Urinary bladder (tissue), 4 donors: ENCODE measurements at places on chromosomes 13 and 19.
A peak's percentile ranks its signal among the peaks of the same experiment; 100 is the strongest.

GRCh38 chr13:80901111-80901510 lies 560.2 kb upstream of the SPRY2 start:
- no peak for DNase-seq

GRCh38 chr13:52677823-52678222 lies 25.2 kb downstream of the SUGT1 start:
- DNase-seq: no peak

GRCh38 chr13:43331672-43332071 lies 308.3 kb downstream of the DNAJC15 start:
- DNase-seq: no peak

GRCh38 chr19:30795727-30796126 lies 423.5 kb downstream of the ZNF536 start:
- DNase-seq: no peak

GRCh38 chr13:45529758-45530157 lies 65.0 kb downstream of the COG3 start:
- DNase-seq: no peak

DNA sequence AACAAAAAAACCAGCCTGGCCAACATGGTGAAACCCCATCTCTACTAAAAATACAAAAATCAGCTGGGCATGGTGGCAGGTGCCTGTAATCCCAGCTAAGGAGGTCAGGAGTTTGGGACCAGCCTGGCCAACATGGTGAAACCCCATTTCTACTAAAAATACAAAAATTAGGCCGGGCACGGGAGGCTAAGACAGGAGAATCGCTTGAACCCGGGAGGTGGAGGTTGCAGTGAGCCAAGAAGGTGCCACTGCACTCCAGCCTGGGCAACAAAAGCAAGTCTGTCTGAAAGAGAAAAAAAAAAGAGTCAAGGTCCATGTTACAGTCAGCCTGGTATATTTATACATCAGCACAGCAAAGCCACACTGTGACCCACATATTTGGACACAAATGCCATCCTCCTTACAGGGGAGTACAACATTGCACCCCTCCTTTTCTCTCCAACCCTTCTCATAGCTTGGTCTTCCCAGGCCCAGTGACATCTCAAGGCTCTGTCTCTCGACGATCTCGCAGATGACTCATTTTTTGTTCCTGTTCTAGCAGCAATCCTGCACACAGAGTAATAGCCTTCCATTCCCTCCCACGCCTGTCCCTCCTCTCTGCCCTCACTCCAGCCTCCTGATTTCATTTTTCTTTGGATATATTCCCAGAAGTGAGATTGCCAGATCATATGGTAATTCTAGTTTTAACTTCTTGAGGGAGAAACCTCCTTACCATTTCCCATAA lies 21.0 kb upstream of the DPP9 start:
- no peak for DNase-seq

DNA sequence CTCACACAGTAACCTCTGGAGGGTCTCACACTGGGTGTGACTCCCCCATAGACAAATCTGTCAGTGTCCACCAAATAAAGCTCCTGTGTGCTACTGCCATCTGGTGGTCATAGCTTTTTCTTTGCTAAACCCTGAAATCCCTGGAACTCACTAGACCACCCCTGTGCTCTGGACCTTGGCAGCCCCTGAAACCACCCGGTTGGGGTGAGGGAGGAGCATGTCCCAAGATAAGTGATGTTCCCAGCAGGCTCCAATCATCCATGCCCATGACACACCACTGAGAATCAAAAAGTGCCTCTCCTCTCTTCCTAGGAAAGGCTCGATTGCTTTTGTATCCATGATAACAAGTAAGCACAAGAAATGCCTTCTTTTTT lies 6.5 kb upstream of the HSD17B14 start:
- DNase-seq: no peak

- DNase-seq: no peak
These were observed 66.7 kb upstream of the MIR17HG start for GRCh38 chr13:91280801-91281200.

GRCh38 chr19:13010038-13010991 lies 15.0 kb downstream of the NFIX start:
- DNase-seq: no peak

- no peak for DNase-seq
These were observed 27.5 kb upstream of the KL start for GRCh38 chr13:32988608-32989289.

DNA sequence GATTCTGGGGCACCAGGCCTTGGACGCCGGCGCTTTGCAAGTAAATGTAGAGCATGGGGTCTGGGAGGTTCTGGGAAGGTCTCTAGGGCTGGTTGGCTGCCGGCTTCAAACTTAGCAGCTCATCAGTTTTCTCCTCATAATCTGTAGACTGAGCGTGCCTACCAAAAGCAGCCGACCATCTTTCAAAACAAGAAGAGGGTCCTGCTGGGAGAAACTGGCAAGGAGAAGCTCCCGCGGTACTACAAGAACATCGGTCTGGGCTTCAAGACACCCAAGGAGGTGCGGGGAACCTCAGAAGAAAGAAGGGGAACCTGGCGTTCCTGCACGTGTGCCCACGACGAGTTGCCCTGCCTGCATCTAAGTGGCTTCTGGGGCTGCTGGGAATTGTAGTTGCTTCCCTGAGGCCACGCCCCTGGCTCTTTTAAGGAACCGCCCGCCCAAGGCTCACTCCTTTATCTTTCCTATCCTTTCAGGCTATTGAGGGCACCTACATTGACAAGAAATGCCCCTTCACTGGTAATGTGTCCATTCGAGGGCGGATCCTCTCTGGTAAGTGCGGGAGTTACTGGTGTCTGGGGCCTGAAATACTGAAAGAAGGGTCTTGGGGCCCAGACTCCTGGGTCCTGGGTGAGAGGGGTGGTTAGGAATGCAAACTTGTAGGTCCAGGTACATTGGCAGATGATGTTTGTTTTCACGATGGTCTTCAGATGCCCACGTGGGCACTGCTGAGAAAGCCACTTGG lies 984 bp downstream of the RPS11 start:
- DNase-seq: no peak

- peak; percentile 13 for DNase-seq
These were observed 73.8 kb downstream of the MAP4K1 start for GRCh38 chr19:38543807-38544568.

DNA sequence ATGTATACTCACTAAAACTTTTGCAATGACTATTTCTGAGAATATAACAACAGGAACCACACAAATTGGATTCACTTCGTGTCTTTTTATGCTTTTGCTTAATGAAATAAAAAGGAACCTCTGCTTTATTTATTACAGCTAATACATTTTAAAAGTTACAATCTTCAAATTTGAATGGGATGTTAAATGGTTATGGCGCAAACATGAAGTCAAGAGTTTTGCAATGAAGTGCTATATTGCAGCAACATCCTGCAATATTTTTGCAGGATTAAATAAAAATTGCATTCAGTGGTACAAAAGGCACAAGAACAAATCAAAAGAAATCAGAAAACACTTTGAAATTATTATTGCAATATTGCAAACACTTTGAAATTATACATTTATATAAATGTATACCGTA lies 1519.0 kb upstream of the MIR17HG start:
- no peak for DNase-seq

GRCh38 chr13:21987793-21988192 lies 316.9 kb downstream of the FGF9 start:
- no peak for DNase-seq

DNA sequence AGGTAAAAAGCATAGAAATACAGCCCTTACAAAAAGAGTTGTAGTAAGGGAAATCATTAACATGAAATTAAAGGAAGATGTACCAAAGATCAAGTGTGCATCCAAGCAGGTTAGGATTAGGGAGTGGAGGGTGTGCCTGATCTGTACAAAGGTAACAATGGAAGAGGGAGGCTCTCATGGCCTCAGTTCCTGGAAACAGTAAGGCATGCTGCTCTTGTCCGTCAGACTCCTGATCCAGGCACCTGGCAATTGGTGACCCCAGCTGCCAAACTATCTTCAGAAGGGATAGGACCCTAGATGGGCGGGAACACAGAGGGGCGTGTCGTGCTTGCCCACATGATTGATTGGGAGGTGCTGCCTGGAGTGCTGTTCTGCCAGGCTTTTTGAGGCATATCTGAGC lies 4.5 kb downstream of the TEX26 start:
- DNase-seq: no peak

GRCh38 chr13:27619728-27620376 lies 477 bp downstream of the LNX2 start:
- DNase-seq: no peak

DNA sequence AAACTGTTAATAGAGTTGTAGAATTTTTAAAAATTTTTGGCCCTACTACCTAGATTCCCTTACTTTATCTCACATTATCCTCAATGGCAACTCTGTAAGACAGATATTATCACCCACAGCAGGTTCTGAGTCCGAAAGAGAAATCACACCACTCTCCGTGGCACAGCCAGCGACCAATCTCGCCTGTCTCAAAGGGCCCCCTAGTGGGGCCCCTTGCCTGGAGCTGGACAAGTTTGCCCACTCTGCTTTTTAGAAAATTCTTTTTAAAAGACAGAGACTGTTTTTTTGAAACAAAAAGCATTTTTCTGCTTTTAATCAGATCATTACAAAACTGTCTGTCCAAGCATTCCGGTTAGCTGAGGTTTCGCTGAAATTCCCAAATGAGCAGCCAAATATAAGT lies 21.7 kb downstream of the PHF11 start:
- DNase-seq: no peak

DNA sequence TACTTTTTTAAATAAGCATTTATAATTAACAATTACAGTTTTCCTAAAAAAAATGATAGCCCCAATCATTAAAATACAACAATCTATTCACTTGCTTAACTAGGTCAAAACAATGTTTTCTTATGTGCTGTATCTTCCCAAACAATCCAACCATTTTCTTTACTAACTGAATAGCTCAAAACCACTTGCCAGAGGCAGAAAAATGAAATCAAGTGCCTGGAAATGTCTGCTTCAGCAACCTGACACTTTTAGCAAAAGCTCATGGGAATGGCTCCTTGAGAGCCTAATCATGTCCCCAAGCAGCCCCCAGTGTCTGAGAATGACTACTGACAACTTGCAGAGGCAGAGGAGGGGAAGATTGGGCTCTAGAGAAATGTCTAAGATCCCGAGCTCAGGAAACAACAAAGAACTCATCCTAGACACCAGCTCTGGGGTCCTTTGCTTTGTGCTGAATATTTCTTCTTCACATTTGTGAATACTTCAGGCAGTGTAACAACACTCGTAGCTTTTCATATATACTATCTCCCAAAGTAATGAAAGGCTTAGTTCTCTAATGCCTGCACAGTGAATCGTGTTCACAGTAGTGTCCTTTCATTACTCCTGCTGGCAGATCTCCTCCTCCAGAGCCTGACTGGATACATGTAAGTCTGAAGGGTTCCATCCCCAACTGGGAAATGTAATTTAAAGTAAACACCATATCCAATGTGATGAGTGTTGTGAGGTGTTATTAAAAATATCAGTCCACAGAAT lies 280.0 kb downstream of the LHFPL6 start:
- no peak for DNase-seq

DNA sequence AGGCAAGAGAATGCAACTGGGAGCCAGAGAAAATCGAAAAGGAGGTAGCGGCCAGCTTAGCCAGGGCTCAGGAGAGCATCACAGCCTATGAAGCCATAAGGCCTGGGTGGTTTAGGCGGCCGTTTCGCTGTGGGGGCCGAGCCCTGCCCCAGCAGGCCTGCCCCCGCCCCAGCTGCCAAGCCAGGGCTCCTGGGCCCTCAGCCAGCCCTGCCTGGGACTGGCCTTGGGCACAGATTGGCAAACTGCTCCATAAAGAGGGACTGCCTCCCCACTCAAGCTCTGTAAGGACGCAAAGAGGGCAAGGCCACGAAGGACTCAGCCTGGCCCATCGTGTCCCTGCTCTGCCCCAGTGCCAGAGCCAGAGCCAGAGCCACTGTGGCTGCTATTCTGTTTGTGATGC lies 10.2 kb downstream of the ZNF653 start:
- no peak for DNase-seq

DNA sequence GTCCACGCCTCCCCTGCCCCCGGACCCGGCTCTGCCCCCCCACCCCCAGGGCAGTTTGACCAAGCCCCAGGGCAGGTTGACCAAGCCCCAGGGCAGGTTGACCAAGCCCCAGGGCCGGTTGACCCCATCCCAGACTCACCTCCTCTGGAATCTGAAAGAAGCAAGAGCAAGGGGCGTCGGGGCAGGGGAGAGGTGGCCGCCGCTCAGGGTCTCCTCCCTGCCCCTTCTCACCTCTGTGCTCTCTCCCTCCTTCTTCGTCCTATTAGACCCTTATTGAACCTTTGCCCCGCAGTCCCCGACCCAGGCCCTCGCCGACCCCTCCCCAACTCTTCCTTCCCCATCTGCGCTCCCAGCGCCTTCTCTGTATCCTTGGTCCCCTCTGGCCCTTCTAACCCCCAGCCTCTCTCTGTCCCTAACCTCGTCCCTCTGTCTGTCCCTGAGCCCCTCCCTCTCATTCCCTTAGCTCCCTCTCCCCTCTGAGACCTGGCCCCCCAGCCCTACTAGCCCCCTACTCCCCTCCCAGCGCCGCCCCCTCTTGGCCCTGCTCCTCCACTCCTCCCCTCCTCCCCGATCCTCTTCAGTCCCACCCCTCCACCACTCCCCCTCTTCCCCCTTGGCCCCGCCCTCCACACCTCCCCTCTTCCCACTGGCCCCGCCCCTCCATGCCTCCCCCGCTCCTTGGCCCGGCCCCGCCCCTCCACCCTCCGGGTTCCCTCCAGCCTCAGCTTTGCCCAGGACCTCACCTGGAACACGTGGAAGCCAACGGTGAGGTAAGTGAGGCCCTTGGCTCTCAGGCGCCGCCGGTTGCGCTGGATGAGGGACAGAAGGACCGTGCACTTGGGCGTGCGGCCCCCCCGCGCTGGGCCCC lies 7.6 kb downstream of the CAPN12 start:
- no peak for DNase-seq

GRCh38 chr13:80473695-80474094 lies 132.8 kb upstream of the SPRY2 start:
- DNase-seq: no peak

GRCh38 chr19:48926909-48927308 lies 6.6 kb upstream of the DHDH start:
- DNase-seq: no peak

DNA sequence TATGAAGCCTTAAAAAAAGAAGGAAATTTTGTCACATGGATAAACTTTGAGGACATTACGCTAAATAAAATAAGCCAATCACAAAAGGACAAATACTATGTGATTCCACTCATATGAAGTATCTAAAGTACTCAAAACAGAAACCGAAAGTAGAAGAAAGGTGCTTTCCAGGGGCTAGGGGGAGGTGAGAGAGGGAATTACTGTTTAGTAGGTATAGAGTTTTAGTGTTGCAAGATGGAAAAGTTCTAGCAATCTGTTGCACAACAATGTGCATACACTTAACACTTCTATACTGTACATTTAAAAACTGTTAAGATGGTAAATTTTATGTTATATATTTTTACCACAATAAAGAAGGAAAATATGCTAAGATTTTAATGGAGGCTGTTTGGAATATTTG lies 83.0 kb downstream of the POLR1D start:
- DNase-seq: no peak
